ENCODE measurements at places on chromosomes 1 and 21.

DNA sequence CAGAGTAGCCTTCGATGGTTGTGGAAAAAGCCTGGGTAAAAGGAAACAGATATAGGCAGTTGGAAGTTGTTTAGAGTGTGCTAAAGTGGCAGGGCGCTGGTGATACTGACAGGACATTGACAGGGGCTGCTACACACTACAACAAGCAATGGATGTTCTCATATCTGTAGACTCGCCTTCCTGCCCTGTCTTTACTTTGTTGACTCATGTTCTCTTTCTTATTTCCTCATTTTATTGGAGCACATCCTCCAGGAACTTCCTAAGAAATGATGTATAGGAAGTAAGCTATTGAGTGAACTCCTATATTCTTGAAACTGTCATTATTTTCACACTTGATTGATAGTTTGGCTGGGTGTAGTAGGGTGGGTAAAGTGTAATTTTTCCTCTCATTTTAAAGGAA is 51.0 kb downstream of the C4BPA start:
- DNase-seq, result no peak

- DNase-seq, result no peak
These were observed 21.3 kb downstream of the PDE4B start for GRCh38 chr1:65813956-65814355.

GRCh38 chr1:199279067-199279466 is 640.2 kb downstream of the PTPRC start:
- no peak for DNase-seq

DNA sequence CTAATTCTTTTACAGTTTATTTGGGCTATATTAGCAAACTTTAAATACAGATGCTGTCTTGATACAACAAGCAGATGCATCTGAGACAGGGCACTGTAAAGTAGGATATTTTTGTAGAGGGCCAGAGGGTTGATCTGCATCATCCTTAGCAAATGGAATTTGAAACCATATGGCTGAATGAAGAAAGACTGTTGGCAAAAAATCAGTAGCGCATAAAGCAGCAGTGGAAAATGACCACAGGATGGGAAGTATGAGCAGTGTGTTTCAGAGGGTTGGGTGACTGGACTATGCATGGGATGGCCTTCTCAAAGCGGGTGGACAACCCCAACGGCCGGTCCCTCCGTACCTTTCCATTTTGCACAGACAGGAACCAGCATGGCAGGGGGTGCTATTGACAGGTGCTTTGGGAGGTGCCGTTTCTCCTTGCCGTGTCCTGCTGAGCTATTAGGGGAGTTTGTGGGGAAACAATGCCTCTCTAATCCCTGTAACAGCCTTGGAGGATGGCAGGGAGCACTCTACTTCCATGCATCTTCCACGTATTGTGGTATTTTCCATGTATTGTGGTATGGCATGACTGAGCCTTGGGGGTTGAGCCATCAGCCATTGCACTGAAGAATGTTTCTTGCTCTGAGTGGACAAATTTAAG is 5.9 kb downstream of the LRRC8B start:
- no peak for DNase-seq

- no peak for DNase-seq
These were observed 58.9 kb downstream of the PTPN14 start for GRCh38 chr1:214492401-214493075.

- DNase-seq, result peak; percentile 33
These were observed 5.2 kb downstream of the CAPN9 start for GRCh38 chr1:230752407-230752806.

GRCh38 chr1:218718206-218718605 is 373.1 kb downstream of the TGFB2 start:
- no peak for DNase-seq

- no peak for DNase-seq
These were observed 338.2 kb downstream of the ASTN1 start for GRCh38 chr1:176826265-176826664.
